Inflammatory macrophage treated with lipopolysaccharide for 1 hour (primary cell): ENCODE measurements at places on chromosomes 2 and 18.

DNA sequence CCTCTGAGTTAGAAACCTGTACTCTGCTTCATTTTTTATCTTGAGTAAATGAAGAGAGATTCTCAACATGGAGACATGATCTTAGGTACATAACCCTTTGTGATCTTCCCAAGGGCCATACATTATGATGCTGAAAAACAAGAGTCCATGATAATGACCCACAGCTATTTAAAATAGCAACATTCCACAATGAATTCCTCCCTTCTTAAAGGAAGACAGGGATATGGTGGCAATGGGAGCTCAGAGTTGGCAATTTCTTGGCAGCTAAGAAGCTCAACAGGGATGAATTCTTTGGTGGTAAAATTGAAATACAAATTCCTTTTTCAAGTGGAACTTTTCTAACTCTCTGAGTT is 638.5 kb downstream of the CNTNAP5 start:
- no peak for DNase-seq

GRCh38 chr2:44778221-44778654 is 163.3 kb upstream of the SIX3 start:
- DNase-seq: no peak

DNA sequence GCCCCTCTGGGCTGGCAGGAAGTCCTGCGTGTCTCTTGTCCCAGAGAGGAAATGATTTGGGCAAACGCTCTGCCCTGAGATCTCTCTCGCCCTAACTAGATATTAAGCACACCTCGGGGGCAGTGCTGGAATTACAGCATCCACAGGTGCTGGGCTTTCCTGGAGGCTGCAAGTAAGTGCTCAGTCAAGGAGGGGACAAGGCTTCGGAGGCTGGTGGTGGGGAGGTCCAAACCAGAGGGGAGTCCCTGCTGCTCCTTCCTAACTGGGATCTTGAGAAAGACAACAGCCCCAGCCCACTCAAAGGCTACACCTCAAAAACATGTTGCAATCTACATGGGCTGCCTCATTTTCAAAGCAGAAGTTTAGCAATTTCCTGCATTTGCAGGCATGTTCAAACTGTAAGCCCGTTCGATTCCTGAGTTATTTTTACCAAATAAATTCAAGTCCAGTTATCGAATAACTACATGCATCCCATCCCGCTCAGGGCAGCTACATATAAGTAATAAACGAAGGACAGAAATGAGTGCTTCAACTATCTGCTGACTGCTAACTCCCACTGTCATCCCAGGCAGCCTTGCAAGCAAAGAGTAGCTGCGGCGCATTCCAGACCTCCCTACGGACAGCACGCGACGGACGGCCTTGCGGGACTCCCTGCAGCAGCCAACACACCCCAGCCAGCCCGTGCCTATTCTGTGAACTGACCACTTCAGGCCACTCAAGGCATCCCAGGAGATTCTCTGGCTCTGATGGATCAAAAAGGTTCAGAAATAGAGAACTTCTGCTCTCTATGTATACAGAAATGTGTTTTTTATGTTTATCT is 27.5 kb downstream of the ZNF516 start:
- peak; percentile 66 for DNase-seq

GRCh38 chr18:63683890-63684289 is 18.9 kb upstream of the SERPINB11 start:
- no peak for DNase-seq

GRCh38 chr2:239186516-239187357 is 214.1 kb downstream of the HDAC4 start:
- DNase-seq: no peak

- peak; percentile 51 for DNase-seq
Measured at GRCh38 chr2:235614900-235615712, 121.3 kb downstream of the AGAP1 start.

DNA sequence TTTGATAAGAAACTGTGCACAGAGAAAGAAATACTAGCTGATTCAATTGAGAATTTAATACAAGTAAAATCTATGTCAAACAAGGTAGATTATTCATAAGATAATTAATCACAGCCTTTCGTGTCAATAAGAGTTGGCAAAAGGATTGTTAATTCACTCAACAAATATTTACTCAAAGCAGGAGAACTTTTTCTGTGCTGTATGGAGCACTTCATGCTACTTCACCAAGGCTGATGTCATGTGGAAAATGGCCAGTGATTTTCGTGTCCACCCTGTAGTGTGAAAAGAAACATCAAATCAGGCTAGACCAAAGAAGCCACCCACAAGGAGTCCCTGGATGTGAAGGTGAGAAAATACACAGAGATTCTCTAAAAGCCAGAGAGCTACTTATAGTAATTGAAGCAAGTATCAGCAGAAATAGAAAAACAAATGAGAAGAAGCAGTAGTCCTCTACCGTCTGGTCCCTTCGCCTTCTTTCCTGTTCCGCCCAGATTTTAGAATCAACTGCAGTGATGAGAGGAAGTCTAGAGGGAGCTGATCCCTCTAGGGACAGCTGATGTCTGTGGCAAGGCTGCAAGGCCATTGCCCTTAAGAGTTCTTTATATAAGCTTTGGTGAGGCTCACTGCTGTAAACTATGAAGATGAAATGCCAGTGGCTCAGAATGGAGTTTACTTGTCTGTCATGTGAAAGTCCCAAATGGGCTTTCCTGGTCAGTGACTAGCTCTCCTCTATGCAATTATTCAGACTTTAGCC is 201.3 kb upstream of the APCDD1 start:
- no peak for DNase-seq

GRCh38 chr2:123468071-123468470 is 557.0 kb upstream of the CNTNAP5 start:
- DNase-seq: no peak

DNA sequence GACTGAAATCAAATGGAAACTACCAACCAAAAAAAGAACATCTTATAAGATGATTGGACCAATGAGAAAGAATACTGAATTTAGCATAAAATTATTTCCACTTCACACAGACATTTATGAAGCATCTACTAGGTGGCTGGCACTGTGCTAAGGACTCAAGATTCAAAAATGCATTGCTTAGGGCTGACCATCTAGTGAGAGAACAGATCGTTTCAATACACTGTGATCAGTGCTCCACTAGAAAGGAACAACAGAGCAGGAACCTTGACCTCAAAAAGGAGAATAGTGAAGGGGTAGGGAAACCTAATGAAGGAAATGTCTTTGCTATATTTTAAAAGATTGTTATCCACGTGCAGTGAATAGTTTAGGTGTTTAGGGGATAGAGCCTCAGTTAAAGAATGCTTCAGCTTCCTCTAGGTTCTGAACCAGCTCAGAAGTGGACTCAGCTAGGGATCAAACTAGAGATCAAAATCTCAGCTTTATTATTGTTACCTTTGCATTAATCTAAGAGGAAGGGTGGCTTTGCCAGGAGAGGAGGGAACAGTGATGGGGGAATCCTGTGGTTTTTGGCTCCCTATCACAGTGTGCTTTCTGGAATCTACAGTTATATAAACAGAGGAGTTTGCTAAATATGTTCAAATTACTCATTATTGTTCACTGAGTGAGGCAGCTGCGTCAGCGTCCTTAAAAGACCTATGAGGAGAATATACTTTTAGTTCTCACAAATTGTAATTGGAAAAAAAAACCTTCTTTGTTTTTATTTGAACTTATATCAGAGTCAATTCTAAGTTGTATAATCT is 16.2 kb upstream of the BBS5 start:
- no peak for DNase-seq

DNA sequence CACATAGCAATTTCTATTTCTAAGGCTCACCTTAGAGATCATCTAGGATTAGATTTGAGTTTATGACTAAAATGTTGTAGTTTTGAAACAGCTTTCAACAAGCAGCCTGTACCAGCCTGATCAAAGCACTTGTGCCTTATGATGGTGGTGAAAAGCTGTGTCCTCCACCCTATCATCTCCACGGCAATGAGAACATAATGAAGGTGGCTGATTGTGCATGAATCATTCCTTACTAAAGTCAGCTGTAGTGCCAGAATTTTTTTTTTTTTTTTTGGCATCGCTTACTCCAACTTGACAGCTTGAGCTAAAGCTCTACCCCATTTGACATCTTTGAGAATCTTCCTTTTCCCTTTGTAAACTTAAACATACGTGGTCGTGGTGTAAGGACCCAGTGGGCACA is 86.0 kb downstream of the DCC start:
- DNase-seq: no peak

DNA sequence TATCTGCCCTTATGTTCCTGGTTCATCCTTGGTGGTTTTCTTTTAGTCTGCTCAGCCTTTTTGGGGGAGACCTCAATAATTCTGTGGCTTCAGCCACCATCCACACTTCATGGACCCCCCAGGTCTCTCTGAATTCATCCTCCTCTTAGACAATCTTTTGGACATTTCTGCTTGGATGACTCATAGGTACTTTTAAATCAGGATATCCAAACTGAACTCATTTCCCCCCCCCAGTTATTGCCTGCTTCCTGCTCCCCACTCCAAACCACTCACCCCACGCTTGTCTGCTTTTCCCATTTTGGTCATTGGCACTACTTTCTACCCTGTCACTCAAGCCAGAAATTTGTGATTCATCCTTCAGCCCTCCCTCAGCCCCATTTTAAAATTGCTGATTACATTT is 78.5 kb downstream of the TANC1 start:
- no peak for DNase-seq

- no peak for DNase-seq
Measured at GRCh38 chr2:143873886-143874285, 646.0 kb downstream of the ZEB2 start.

- no peak for DNase-seq
Measured at GRCh38 chr2:50749216-50749615, 282.7 kb downstream of the NRXN1 start.

- DNase-seq: no peak
Measured at GRCh38 chr18:56286775-56287325, 351.5 kb downstream of the TXNL1 start.

- DNase-seq: no peak
Measured at GRCh38 chr2:89837962-89838625, 1146.6 kb downstream of the RPIA start.

DNA sequence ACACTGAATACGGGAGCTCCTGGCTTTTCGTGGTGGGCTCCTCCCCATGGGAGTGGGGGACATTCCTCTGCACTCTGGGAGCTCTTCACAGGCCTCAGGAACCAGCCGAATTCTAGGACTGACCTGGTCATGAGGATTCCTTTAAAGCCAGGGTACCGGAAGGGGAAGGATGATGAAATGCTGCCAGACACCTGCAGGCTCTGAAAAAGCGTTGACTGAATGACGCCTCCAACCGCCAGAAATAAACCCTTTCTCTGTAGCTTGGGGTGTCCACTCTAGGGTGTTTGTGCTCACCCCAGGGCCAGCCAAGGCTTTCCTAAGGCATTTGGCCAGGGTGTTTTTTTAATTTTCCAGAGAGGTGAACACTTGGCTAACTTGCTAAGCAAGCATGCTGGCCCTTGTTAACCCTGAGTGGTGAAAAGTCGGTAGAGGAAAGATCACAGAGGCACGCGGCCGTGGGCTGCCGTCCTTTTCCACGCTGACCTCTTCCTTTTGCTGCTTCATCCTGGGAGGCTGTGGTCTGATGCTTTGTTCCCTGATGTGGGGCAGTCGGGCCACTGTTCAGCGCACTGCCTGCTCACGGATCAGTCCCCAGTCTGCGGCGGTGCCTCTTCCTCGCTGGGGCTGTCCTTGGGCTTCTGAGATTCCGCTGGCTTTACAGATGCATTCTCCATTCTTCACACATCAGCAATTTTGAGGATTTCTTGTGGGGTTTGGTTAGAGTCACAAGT is 32.0 kb downstream of the IMPA2 start:
- DNase-seq: no peak

GRCh38 chr18:42860011-42860410 is 255.5 kb downstream of the RIT2 start:
- no peak for DNase-seq

DNA sequence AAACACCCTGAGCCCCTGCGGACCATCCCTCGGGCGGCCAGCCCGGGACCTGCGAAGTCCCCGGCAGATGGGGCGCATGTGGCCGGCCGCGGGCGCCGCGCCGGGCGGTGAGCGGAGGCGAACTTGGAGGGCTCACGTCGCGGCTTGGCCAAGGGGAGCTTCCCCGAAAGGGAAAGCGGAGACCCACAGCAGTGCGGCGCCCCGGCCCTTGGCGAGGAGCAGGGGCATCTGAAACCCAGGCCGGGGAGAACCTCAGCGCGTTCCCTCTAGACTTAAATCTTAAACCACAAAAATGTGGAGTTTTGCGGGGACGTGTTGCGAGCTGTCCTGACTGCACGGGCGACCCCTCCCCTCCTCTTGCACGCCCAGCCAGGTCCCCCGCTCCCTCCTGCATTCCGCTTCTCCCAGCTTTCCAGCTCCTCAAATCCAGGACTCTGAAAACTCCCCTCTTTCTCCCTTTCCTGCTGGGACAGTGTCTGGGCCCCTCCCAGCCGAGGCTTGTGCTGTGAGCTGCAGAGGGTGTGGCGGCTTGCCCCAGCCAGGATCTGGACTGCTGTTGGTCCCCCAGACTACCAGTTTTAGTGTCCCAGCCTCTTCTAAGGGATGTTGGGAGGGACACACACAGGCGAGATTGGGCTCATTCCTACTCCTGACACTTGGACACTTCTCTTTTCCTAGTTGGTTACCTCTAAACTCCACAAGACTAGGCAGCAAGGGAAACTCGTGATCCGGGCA is 1.3 kb downstream of the FMNL2 start:
- peak; percentile 40 for DNase-seq

DNA sequence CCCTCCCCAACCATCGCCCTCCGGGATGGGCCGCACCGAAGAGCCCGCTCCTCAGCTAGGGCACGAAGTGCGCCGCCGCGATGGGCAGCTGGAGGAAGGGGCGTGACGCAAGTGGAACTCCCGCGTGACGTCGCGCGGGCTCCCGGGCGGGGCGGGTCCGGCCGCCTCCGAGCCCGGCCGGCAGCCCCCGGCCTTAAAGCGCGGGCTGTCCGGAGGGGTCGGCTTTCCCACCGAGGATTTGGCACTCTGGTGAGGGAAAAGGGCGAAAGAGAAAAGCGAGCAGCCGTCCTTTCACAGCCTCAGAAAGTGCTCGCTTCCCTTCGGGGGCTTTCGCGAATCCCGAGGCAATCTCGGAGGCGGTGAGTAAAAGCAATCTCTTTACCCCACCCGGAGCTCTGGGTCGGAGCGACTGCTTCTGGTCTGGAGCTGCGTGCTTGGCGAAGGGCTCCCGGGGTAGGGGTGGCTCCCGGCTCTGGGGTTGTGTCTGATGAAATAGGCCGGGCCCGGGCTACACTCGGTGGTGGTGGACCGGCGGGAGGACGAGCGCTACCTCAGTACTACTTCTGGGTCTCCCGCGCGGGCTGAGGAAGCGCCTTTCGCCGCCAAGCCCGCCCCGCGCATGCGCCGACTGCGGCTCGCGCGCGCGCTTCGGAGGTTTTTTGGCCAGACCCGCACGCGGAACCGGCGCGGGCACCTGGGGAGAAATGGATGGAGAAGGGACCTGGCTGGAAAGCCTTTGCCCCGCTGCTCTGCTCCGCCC is at the start of gene RBBP8:
Gene RBBP8 (plus strand): TSS at position 123 of the 760 bp plus-strand sequence. CDS start 3,524 bp downstream, outside the sequence.
- peak; percentile 83 for DNase-seq

DNA sequence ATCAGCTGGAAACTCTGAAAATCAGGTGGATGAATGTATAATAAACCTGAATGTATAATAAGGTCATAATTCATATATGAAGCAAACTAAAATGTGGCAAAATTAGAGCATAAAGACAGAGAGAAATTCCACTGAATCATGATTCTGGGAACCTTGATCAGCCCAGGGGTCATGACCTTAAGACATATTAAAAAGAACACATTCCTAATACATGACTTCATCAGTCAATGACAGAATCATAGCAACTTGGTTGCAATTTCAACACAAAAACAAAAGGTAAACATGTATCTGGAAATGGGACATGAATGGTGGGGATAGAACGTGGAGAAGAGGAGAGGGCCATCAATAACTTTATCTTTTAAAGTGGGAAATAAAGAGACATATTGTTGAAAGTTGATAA is 17.6 kb downstream of the AFF3 start:
- DNase-seq: no peak
